Thymus (tissue), 14 donors: ENCODE measurements at places on chromosomes 4 and X. TPM values are rescaled to one million over a fixed set of nuclear protein-coding genes. Genes with fewer than 3 reads are reported as not detected.

The ELMOD2 gene
- 25.6 TPM for total RNA-seq

GRCh38 chr4:181592221-181592745 is 650.9 kb upstream of the TENM3 start:
- H3K4me1 ChIP-seq = no peaks in the 10 kb centered on the region
- H3K4me3 ChIP-seq = no peak overlapping the region
- H3K36me3 ChIP-seq = no peaks in the 10 kb centered on the region
- no peak for DNase-seq
- H3K27me3 ChIP-seq = no peaks in the 10 kb centered on the region

DNA sequence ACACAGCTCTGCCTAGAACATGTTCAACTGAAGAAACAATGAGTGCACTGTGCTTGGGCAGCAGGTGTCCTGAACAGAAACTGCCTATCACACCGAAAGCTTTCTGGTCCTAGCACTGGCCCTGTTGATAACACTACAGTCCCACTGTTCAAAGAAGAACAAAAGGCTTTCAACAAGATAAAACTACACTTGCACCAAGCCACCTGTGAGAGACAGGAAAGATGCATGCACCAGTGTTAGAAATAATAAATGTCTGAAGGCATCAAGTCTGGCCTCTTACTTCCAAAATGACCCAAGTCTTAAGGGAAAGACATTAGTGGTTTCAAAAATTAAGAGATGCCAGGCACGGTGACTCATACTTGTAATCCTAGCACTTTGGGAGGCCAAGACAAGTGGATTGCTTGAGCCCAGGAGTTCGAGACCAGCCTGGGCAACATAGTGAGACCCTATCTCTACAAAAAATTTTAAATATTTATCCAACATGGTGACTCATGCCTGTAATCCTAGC is 68.7 kb downstream of the APBB2 start:
- DNase-seq = no peak
- H3K27me3 ChIP-seq = no peaks in the 10 kb centered on the region
- no peaks in the 10 kb centered on the region for H3K36me3 ChIP-seq
- no peaks in the 10 kb centered on the region for H3K4me1 ChIP-seq
- H3K27ac ChIP-seq = no peak overlapping the region

- H3K4me3 ChIP-seq = no peak overlapping the region
- H3K27me3 ChIP-seq = no peaks in the 10 kb centered on the region
- no peak overlapping the region for H3K27ac ChIP-seq
- H3K4me1 ChIP-seq = no peaks in the 10 kb centered on the region
- DNase-seq = no peak
Measured at GRCh38 chrX:134692233-134692632, 34.0 kb upstream of the PLAC1 start.

GRCh38 chr4:124899997-124900396 is 187.5 kb upstream of the ANKRD50 start:
- H3K4me3 ChIP-seq = no peak overlapping the region
- H3K27ac ChIP-seq = no peak overlapping the region
- no peaks in the 10 kb centered on the region for H3K4me1 ChIP-seq
- DNase-seq = no peak
